ENCODE measurements at places on chromosomes 2 and 18.

DNA sequence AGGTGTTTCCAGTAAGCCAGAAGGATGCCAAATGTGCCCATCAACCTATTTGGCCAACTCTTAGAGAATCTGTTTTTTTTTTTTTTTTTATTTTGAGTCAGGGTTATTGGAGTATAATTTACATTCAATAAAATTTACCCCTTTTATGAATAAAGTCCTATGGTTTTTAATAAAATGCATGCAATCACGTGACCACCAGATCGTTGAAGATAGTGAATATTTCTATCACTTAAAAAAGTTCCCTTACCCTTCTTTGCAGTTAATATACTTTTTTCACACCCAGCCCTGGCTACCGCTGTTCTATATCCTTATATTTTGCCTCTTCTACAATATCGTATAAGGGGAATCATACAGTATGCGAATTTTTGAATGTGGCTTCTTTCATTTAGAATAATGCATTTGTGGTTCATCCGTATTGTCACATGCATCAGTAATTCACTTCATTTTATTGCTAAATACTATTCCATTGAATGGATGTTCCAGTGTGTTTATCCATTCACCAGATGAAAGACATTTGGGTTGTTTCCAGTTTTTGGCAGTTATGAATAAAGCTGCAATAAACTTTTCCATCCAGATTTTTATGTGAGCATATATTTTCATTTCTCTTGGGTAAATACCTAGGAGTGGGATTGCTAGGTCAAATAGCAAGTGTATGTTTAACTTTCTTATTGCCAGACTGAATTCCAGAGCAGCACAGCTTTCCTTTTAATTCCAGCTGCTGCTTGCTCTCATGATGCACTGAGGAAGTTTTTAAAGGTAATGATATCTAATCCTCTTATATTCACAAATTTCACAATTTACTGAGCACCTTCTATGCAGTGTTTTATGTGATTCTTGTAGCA, 156.3 kb upstream of the NT5C1B start:
- no peak for DNase-seq

DNA sequence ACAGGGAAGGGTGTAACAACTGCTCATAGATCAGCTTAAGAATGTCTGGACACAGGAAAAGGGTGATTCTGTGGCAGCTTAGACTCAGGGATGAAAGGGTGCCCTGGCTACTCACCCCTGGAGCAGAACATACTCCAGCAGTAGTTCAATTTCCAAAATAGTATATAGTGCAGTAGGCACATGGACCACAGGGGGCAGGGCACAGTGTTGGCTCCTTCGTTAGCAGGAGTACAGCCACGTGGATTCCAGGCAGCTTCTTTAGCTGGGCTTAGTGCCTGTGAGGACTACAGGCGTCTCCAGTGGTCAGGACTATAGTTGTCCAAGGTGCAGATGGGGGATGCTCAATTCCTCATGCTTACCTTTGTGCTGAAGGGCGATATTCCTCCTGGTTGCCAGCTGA, 277.5 kb upstream of the DDX18 start:
- no peak for DNase-seq

- no peak for DNase-seq
These were observed 7.0 kb downstream of the CTIF start for GRCh38 chr18:48545757-48546321.

GRCh38 chr2:12176623-12177454, 430.4 kb downstream of the LPIN1 start:
- peak; percentile 32 for DNase-seq

DNA sequence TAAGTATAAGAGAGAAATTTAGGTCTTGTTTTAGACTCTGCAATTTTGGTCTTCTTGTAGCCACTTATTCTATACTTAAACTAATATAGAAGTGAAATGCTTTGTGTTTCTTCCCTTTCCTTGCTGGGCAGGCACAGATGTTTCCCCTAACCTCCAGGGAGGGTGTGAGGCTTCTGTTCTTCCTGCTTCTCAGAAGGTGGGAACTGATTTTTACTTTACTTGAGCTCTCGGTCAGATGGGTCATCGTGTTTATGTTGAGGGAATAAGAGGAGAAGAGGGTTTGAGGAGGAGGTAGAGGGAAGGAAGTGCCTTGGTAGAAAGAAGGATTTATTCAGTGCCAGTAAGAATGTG, 92.5 kb upstream of the CXCR4 start:
- no peak for DNase-seq

GRCh38 chr18:59961070-59961469, 61.3 kb downstream of the PMAIP1 start:
- no peak for DNase-seq

- DNase-seq: no peak
These were observed 3.5 kb upstream of the CYS1 start for GRCh38 chr2:10083692-10084211.

DNA sequence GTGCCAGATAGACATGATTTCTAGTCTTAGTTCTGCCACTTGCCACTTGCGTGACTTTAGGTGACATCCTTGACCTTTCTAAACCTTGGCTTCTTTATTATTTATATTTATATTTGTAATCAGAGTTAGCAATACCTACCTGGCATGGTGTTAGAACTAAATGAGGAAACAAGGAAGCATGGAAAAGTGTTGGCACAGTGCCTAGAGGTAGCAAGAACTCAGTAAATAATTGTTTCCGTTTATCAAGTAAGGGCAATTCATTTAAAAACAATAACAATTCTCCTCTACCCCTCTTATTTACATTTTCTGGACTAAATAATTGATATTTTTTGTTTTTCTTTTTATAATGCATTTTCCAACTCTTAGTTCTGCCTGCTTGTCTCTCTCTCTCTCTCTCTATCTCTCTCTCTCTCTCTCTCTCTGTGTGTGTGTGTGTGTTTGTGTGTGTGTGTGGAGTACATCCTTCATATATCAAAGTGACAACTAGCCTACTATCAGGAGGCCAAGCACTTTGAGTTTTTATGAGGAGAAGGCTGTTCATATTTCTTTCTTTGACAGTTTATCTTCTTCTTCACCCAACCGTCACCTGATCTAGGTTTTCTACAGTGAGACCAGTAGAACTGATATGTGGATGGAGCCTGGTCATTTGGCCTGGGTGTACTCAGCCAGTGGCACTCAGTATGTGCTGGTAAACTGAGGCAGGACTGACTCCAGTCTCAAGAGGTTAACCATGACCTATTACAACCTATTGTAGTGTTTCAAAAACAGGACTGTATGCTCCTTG, 134.5 kb downstream of the LRRTM1 start:
- DNase-seq: no peak

DNA sequence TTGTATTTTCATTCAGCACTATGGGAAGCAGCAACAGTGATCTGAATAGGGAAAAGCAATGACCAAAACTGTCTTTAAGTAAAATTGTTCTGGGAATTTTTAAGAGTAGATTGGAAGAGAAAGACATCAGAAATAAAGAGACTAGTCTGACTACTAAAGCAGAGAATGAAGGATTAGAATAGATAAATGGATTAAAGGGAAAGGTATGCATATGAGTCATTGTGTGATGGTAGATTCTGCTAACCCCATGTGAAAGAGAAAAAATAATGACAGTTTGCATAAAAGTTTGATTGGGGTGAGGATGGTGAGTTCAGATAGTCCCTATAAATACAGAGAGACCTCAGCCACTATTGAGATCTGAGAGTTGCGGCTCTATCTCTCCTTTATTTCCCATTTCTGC, 139.6 kb upstream of the DCC start:
- no peak for DNase-seq

GRCh38 chr18:72830109-72830508, 37.7 kb downstream of the NETO1 start:
- no peak for DNase-seq

DNA sequence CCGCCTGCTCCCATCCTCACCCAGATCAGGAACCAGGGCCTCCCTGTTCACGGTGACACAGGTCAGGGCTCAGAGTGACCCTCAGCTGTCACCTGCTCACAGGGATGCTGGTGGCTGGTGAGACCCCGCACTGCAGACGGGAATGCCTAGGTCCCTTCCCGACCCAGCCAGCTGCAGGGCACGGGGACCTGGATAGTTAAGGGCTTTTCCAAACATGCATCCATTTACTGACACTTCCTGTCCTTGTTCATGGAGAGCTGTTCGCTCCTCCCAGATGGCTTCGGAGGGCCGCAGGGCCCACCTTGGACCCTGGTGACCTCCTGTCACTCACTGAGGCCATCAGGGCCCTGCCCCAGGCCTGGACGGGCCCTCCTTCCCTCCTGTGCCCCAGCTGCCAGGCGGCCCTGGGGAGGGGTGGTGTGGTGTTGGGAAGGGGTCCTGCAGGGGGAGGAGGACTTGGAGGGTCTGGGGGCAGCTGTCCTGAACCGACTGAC, 31.7 kb downstream of the GPC1 start:
- no peak for DNase-seq

- DNase-seq: no peak
These were observed 308.2 kb downstream of the EN1 start for GRCh38 chr2:118539290-118539689.

- no peak for DNase-seq
These were observed 49.0 kb upstream of the DSG1 start for GRCh38 chr18:31268985-31269406.

- no peak for DNase-seq
These were observed 25.1 kb upstream of the ARHGAP25 start for GRCh38 chr2:68709421-68709911.

GRCh38 chr2:194062401-194062800, 1594.6 kb upstream of the SLC39A10 start:
- DNase-seq: no peak

DNA sequence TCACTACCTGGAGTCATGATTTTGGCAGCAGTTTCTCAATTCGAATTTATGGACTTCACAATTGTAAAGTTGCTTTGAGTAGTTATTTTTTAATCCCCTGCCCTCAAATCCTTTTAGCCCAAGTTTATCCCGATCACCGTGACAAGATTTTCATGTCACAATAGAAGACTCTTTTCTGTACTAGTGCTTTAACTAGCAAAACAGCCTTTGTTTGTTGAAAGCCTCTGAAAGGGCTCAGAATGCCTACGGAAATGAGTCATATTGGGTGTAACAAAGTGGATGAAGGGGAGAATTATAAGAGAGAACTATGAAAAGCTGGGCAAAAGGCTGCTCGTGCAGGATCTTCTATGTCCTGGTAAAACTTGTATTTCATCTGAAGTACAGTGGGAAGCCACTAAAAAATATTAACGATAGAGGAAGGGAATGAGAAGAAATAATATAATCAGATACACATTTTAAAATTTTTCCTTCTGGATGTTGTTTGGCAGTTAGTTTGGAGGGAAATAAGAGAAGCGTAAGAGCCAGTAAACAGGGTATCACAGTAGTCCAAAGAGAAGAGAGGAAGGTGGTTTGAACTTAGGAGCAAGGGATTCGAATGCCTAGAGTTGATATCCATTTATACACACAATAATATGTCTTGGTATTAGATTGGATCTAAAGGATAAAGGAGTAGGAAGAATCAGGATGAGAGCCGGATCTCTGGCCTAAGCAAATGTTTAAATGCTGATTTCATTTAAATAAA, 114.9 kb downstream of the GALNT13 start:
- no peak for DNase-seq

GRCh38 chr2:118124288-118124891, 36.1 kb downstream of the INSIG2 start:
- no peak for DNase-seq

Measured in Peyer's patch (tissue), 4 donors.